ENCODE measurements at places on chromosomes 7 and 10. TPM values are rescaled to one million over a fixed set of nuclear protein-coding genes. Genes with fewer than 3 reads are reported as not detected.

DNA sequence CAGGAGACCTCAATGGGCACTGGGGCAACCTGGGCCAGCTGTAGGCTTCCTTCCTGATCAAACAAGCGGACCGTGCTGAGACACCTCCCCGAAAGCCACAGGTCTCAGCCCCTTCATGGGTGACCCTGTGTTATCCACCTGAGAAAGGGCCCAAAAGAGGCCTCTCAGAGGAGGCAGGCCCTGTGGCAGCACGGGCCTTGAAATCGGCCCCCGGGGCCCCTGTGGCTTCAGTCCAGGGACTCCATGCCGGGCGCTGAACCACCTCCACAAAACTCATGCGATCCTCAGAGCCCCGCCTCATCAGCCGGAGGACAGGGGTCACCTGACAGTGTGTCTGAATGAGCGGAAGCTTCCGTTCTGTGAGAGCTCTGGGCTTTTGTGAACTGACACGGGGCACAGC is 307.1 kb downstream of the PAXIP1 start:
- DNase-seq, result no peak

GRCh38 chr7:101093906-101094305 is 8.6 kb downstream of the TRIM56 start:
- no peak for DNase-seq

- no peak for DNase-seq
These were observed 24.8 kb downstream of the JCAD start for GRCh38 chr10:30034433-30035137.

DNA sequence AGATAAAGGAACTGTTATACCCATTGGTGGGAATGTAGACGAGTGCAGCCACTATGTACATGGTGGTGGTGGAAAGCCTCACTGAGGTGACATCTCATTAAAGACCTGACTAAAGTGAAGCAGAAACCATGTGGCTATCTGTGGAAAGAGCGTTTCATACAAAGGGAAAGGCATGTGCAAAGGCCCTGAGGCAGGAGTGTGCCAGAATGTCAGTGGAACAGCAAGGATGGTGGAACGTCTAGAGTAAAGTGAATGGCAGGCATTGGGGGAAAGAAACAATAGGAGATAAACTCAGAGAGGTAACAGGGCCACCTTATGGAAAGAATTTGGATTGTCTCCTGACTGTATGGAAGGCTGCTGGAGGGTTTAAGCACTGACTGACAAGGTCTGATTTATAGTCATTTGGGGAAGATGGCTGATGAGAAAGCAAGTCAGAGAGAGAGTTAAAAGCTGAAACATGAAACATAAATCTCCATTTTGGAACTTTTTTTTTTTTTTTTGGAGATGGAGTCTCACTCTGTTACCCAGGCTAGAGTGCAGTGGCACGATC is 245.7 kb downstream of the STK31 start:
- no peak for DNase-seq

DNA sequence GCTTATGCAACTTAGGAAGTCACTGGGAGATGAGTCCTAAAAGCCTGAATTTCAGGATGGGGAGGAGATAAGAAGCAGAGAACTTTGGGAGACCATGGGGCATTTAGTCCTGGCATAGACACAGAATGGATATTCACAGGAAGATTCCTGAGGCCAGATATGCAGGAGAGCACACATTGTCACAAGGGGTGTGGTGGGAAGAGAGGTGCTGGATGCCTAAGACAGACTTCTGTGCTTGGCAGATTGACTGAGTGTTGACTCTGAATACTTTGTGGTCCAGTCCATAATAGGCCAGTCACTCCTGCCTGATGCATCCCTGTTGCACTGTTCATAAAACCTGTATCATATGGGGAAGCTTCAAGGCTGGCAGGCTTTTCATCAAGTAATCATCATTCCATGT is 18.5 kb downstream of the SRI start:
- no peak for DNase-seq

DNA sequence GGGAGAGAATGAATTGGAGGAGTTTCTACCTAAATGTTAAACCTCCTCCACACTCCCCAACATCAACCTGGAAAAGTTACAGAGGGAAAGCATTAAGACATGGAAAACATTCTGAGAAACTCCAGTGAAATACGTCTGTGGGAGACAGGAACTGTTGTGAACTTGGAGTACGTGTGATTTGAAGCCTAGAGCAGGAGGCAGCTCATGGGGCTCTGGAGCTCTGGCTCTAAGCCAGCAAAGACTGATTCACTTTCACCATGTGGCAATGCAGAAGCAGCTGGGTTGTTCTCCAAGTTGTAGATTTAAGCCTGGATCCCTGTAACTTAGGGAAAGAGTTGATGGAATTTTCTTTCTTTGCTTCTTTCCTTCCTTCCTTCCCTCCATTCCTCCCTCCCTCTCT is 503.2 kb downstream of the NRG3 start:
- DNase-seq, result no peak

GRCh38 chr7:18003286-18003994 is 24.2 kb downstream of the PRPS1L1 start:
- no peak for DNase-seq

DNA sequence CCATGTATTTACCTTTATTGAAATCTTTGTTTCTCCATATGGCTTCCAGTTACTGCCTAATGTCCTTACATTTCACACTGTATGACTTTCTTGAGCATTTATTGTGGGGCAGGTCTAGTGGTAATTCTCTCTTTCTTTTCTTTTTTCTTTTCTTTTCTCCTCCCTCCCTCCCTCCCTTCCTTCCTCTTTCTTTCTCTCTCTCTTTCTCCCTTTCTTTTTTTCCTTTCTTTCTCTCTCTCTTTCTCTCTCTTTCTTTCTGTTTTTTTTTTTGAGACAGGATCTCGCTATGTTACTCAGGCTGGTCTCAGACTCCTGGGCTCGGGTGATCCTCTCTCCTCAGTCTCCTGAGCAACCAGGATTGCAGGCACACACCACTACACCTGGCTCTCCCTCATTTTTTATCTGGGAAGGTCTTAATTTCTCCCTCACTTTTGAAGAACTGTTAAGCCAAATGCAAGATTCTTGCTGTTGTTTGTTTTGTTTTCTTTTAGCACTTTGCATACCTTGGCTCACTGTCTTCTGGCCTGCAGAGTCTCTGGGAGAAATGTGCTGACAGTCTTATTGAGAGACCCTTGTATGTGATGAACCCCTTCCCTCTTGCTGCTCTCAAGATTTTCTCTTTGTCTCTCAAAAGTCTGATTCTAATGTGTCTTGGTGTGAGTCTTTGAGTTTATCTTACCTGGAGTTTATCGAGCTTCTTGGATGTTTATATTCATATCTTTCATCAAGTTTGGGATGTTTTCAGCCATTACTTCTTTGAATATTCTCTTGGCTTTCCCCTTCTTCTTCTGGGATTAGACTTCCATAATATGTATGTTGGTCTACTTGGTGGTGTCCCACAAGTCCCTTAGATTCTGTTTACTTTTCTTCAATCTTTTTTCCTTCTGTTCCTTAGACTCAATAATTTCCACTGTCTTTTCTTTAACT is 79.0 kb upstream of the CCNY start:
- DNase-seq, result no peak

- DNase-seq, result no peak
These were observed 14.3 kb downstream of the GALNT17 start for GRCh38 chr7:71145906-71146901.

- no peak for DNase-seq
These were observed 103.3 kb upstream of the CHST15 start for GRCh38 chr10:124196659-124197058.

- no peak for DNase-seq
These were observed 334.7 kb upstream of the CHRM2 start for GRCh38 chr7:136533732-136534131.

DNA sequence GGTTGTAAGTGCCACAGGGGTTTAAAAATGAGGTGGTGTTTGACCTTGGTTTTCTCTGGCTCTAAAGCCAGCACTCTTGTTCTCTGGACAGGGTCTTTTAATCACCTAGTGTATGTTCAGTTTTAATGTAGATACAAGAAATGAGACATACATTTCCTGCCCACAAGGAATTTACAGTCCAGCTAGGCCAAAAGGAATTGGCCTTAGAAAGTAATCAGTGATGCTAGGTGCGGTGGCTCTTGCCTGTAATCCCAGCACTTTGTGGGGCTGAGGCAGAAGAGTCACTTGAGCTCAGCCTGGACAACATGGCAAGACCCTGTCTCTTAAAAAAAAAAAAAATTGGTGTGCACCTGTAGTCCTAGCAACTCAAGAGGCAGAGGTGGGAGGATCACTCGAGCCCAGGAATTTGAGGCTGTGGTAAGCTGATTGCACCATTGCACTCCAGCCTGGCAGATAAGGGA is 100.2 kb downstream of the LRMDA start:
- DNase-seq, result no peak

GRCh38 chr7:69803699-69804516 is 205.6 kb downstream of the AUTS2 start:
- DNase-seq, result no peak

- DNase-seq, result no peak
These were observed 11.0 kb downstream of the PHKG1 start for GRCh38 chr7:56081626-56082340.

DNA sequence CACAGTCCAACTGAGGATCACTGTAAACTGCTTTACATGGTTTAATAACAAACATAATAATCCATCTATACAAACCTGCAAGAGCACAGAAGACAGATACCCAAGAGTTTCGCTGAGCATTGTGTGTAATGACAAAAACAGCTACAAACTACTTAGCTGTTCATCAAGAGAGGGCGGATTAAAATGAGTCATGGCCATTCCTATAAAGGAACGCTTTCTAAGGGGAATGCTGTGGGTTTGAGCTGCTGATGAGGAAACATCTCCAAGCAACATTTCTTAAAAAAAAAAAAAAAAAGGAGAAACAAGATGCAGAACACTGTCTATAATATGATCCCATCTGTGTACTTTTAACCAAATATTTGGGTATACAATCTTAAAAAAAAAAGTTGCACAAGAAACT is 33.8 kb downstream of the VOPP1 start:
- no peak for DNase-seq

- DNase-seq, result no peak
These were observed 127.0 kb upstream of the MEOX2 start for GRCh38 chr7:15813448-15813847.

KIF11 gene
- total RNA-seq, result 0.96 TPM

TRIM74 gene
- total RNA-seq, result not detected

UCMA gene
- total RNA-seq, result not detected

MSMB gene
- not detected for total RNA-seq

LRRC18 gene
- not detected for total RNA-seq

DUSP5 gene
- total RNA-seq, result 15.0 TPM

VWDE gene
- not detected for total RNA-seq

FGFR2 gene
- total RNA-seq, result 0.36 TPM

CYP2W1 gene
- not detected for total RNA-seq

TEX36 gene
- total RNA-seq, result not detected

SPDYE1 gene
- total RNA-seq, result not detected

DYDC2 gene
- not detected for total RNA-seq

BAIAP2L1 gene
- total RNA-seq, result 2.1 TPM

SEC23IP gene
- total RNA-seq, result 27.9 TPM

STAMBPL1 gene
- 2.5 TPM for total RNA-seq

OR2A42 gene
- total RNA-seq, result not detected

AS3MT gene
- total RNA-seq, result 17.2 TPM

CALML3 gene
- not detected for total RNA-seq

TNRC18 gene
- total RNA-seq, result 27.7 TPM

POP7 gene
- total RNA-seq, result 30.6 TPM

GRID2IP gene
- total RNA-seq, result not detected

COL28A1 gene
- total RNA-seq, result 1.9 TPM

VWC2 gene
- total RNA-seq, result 7.9 TPM

All from left ventricle myocardium inferior (tissue), 1 donor.